Stimulated activated CD8-positive, alpha-beta memory T cell treated with anti-CD3 and anti-CD28 coated beads, Interleukin-2, amount 100 ng/mL, for 1 hour (primary cell): ENCODE measurements at places on chromosomes 3 and 15.

DNA sequence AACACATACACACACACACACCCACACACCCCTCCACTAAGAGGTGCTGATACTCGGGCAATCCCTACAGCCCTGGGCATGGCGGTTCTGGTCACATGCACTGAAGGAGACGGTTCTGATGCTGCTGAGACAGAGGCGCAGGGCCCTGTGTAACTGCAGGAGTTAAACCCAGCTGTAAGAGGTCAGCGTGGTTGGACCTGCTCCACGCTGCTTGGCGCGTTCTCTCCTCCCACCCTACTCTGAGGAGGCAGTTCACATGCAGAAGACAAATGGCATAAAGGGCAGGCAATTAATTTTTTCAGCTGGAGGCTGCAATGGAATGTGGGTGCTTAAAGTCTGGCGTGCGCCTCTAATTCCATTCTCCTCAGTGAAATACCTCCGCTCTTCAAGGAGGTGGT is 35.2 kb downstream of the GRK7 start:
- no peak for DNase-seq

DNA sequence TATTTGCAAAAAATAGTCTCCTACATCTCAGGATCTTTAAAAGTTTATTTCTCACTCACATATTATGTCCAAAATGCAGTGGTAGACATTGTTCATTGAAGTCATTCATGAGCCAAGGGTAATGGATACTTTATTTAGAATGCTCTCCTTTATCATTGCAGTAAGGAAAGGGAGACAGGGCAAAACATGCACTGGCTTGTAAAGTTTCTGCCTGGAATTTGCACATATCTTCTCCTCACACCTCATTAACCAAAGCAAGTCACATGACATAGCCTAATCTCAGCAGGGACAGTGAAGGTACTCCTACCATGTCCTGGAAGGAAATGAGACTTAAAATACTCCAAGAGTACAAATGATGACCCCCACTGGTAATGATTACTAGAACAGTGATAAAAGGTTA is 333.7 kb upstream of the EPHA3 start:
- DNase-seq = no peak

DNA sequence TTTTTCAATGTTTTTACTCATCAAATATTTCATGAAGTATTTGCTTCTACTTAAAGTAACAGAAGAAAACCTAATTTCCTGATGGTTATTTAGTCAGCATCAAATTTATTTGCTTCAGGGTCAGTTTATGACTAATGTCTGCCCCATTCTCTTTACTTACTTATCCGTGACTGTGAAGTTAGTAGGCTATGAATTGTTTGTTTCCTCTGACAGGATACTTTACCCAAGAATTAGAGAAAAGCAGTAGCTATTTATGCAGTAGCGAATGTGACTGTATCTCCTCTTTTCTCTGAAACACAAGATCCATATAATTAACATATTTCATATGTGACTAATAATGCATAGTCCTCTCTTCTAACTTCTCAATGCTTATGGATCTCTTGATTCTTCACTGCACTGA is 329.9 kb upstream of the ROBO1 start:
- no peak for DNase-seq

- no peak for DNase-seq
These were observed 62.2 kb downstream of the PFN2 start for GRCh38 chr3:149908424-149908957.

- DNase-seq = no peak
These were observed 50.6 kb upstream of the MLF1 start for GRCh38 chr3:158520433-158520832.

- no peak for DNase-seq
These were observed 123.0 kb downstream of the ASB7 start for GRCh38 chr15:100725121-100726069.

GRCh38 chr3:172511783-172512762 is 11.2 kb downstream of the TNFSF10 start:
- no peak for DNase-seq
